ENCODE measurements at places on chromosomes 12 and 14.

GRCh38 chr14:75934998-75935628, 46.7 kb downstream of the TGFB3 start:
- DNase-seq: no peak

DNA sequence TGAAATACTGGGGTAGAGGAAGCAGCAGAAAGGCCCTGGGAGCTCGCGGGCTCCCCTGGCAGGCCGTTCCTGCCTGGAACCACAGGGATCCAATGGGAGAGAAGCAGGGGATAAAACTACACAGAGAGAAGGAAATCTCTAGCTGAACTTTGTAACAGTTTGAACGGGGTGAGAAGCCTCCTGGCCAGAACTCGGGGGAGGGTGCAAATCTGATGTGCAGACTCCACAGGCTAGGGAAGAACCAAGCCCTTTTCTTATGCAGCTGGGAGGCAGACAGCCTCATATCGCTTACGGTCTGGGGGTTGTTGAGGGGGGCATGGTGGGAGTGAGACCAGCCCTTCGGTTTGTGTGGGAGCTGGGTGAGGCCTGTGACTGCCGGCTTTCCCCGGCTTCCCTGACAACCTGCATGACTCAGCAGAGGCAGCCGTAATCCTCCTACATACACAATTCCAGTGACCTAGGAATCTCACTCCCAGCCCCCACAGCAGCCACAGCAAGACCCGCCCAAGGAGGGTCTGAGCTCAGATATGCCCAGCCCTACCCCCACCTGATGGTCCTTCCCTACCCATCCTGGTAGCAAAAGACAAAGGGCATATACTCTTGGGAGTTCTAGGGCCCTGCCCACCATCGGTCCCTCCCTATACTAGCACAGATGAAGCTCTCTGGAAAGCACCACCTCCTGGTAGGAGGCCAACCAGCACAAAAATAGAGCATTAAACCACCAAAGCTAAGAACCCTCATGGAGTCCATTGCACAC, 143.0 kb downstream of the TMTC1 start:
- DNase-seq: peak; percentile 6

DNA sequence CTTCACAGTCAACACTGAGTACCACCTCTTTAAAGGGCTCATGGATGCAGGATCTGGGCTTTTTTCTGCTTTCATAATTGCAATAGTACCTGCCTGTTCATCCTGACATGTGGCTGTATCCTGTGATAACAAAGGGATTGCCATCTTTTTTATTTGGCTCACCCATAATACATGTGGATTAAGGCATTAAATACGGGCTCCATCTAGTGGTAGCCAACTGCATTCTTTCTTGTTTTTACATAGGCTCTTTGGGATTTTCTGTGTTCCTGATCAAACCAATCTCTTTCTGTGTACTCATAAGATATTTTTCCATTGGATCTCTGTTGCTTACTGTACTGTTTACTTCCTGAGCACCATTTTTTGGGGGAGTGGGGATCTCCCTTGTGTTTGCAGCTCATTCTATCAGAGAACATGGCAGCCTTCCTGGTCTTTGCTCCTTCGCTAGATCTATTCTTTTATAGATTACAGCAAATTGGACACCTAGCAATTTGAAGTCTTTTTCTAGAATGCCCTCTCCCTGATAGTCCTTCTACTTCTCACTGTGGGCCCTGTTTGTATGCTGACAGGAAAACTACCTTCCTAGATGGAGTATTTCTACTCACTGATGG, 723.4 kb upstream of the MDGA2 start:
- peak; percentile 51 for DNase-seq

DNA sequence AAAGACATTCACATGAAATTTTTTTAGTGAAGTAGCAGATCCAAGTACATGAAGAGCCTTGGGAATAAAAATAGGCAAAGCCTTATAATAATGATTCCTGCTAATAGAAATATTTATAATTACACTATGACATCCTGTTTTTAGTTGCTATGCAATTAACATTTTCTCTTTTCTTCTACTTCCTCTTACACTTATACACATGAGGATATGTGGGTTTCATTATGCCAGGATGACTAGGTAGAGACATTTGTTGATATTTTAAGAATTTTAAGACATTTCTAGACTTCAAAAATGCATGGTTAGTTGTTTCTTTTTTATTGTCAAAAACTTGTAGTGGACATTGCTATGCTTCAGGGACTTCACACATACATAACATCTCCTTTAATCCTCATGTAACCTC, 326.8 kb downstream of the SYT1 start:
- no peak for DNase-seq
